ENCODE measurements at places on chromosomes 3 and 15.

- no peak for DNase-seq
These were observed 882.2 kb downstream of the NTRK3 start for GRCh38 chr15:87374339-87374738.

- DNase-seq, result no peak
These were observed 22.0 kb downstream of the CMSS1 start for GRCh38 chr3:99839613-99840012.

DNA sequence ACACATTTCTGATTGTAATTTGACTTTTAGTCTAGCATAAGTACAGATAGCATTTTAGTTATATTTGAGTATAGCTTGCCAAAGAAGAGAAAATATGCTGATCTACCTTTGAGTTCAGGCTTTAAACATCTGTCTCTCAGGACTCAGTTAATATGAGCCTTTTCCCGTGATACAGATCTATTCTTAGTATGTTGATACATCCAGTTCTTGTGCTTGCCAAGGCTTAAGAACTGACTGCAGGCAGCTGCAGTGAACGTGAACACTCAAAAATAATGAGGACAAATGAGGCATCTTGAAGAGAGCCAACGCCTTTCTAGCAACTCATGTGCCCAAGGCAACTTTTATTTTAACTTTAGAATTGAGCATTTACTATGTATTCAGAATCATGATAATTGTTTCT, 325.5 kb downstream of the SI start:
- DNase-seq, result no peak

DNA sequence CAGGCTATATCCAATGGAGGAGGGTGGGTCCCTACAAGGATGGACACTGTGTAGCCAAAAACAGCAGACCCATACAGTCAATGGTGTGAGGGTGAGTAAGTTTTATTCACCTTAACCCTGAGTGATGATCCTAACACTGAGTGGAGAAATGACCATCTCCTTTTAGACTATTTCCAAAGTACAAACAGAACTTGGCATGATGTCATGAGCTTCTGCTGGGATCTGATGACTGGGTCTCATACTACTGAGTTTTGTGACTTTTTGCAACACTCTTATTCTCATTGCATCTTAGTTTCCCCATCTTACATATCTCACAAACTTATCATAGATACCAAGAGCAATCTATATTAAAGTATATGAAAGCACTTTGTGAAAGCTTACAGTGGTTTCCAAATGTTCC, 330.3 kb upstream of the CFAP20DC start:
- DNase-seq, result no peak

DNA sequence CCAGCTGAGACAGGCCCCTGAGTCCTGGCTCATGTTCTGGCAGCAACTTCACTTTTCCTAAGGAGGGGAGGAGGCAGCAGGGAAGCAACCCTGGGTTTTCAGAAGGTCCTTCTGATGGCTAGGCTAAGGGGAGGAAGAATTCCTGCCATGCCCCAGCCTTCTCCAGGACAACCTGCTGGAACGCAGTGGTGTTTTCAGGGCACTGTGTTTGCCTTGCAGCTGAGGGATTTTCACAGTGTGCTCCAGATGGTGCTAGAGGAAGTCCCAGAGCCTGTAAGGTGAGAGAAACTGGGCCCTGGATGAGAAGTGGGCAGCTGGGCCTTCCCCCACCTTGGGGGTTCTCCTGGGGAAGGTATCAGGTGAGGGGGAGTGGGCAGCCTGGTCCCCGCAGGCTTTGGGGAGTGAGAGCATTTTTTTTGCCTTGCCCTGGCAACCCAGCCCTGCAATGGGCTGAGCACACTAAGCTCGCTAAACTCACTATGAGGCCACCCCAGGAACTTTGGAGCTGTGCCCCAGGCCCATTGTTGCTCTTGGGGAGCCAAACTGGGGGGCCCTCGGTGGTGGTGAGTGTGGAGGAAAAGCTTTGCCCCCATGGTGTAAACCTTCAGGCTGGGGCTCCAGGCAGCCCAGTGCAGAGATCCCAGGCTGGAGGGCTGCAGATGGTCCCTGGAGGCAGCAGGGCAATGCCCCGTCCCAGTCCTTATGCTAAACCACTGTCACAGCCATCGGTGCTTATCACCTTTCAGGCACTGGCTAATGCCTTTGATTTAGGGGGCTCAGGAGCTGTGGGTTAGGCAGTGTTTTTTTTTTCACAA, 41.1 kb downstream of the ACAA1 start:
- DNase-seq, result no peak

DNA sequence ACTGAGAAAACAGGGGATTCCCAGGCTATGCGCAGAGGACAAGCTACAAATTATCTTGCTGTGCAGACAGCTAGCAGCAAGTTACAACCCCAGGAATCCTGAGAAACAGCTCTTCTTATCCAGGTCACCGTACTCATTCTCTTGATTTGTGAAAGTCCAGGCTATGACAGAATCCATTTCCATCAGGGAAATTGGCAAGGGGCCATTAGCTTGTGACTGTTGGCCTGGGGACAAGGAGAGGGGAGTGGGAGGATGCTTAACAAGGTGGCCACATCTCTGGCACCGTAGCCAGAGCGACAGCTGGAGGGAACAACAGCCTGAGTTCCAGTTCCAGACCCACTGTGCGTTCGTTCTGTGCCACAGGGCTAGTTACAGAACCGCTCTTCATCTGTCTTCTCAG, 44.9 kb upstream of the PLXNA1 start:
- DNase-seq, result no peak

GRCh38 chr15:25664761-25665160, 198.4 kb downstream of the ATP10A start:
- DNase-seq, result no peak

DNA sequence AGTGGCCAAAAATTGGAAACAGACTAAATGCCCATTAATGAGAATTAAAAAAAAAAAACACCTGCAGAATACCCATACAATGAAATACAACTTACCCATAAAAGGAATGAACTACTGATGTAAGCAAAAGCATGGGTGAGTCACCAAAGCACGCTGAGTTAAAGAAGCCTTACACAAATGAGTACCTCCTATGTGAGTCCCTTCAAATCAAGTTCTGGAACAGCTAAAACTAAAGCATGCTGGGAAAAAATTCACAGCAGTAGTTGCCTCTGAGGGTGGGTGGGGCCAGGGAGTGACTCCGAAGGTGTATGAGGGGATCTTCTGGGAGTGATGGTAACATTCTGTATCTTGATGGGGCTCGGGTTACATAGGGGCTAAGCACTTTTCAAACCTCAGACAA, 11.4 kb downstream of the MYO5C start:
- no peak for DNase-seq

DNA sequence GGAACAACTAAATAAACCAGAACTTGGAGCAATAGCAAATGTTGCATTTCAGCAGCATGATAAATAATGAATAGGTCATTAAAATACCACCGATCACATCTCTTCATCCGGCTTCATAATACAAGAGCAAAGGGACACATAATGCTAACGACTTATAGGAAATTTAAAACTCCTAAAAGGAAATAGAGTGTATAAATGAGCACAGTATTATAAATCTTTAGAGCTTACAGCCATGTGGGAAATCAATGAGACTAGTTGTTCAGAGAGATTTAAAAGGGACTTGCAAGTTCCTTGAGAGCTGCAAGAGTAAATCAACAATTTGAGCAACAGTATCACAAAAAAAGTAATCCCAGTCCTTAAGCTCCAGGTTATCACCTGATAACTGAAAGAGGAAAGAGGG, 677.0 kb downstream of the PLOD2 start:
- no peak for DNase-seq

DNA sequence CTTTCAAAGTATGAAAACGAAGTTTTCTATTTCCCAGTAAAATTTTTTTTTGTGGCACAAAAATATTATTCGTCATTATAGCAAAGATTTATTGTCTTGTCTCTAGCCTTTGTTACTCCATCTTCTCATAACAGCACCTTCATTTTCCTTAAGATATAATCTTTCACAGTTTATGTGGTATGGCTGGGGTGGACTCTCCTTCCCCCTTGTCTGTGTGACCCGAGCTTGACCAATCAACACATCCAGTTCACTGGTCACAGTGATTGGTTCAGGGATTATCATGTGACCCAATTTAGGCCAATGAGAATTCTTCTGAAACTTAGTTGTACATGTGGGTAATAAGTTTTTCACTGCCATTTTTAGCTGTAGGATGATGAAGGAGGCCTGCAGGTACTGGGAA, 71.2 kb upstream of the DCBLD2 start:
- no peak for DNase-seq

GRCh38 chr3:197426121-197426566, 127.7 kb upstream of the DLG1 start:
- no peak for DNase-seq

DNA sequence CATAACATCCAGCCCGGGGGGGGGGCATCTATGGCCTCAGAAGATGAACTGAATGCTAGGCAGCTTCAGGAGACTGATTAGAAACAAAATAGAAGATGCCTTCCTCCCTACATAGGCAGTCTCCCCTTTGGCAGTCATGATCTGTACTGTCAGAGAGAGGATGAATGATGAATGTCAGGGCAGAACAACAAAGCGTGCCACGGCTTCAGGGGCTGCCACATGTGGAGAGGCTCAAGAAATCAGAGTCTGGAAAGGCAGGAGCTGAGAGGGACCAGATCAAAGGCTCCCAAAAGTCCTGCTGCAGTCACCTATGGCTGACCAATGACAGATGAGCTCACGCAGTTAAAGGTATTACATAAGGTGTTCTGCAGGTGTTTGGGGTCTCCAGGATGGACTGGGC, 180.4 kb downstream of the UACA start:
- no peak for DNase-seq

DNA sequence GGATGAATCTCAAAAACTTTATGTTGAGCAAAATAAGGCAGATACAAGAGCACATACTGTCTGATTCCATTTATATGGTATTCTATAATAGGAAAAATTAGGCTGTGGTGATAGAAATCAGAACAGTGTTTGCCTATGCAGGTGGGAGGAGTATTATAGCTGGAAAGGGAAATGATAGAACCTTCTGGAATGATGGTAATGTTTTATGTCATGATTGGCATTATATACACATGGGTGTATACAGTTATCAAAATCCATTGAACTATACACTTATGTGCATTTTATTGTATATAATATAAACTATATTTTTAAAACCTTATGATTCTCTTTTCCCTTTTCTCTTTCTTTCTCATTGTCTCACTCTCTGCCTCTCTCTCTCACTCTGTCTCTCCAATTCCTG, 156.1 kb downstream of the THSD4 start:
- no peak for DNase-seq

DNA sequence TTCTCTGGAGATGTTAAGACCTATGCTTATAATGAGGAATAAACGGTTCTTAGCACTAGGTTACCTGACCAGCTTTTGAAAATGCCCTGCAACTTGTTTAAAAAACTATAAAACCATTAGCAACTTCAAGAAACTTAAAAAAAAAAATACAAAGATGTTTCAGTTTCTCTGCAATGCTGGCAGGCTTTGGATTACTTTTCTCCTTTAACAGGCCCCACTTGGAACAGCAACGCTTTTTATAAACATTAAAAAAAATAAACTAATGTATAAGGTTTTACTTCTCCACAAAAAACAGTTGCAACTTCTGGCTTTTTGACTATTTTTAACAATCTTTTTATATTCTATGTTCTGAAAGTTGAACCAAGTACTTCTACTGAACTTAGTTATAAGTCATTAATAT, 1006.7 kb downstream of the ROBO1 start:
- DNase-seq, result no peak

GRCh38 chr15:92079647-92080255, 226.2 kb downstream of the SLCO3A1 start:
- DNase-seq, result no peak

GRCh38 chr15:29100486-29101000, 169.1 kb downstream of the NSMCE3 start:
- no peak for DNase-seq

DNA sequence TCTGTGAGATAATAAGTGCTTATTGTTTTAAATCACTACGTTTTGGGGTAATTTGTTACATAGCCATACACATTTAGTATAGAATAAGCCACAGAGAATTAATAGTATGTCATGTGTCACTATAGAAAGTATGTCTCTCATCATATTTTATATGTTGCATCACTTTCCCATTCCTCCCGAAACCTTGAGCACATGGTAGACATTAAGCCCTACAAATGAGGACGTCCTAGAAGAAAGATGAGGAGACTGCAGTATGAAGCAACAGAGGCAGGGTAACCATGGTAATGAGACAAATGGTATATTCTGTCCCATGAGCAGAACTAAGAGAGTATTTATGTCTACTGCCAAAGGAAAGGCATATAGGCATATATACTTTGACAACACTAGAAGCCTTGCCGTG, 720.2 kb downstream of the ROBO1 start:
- no peak for DNase-seq

DNA sequence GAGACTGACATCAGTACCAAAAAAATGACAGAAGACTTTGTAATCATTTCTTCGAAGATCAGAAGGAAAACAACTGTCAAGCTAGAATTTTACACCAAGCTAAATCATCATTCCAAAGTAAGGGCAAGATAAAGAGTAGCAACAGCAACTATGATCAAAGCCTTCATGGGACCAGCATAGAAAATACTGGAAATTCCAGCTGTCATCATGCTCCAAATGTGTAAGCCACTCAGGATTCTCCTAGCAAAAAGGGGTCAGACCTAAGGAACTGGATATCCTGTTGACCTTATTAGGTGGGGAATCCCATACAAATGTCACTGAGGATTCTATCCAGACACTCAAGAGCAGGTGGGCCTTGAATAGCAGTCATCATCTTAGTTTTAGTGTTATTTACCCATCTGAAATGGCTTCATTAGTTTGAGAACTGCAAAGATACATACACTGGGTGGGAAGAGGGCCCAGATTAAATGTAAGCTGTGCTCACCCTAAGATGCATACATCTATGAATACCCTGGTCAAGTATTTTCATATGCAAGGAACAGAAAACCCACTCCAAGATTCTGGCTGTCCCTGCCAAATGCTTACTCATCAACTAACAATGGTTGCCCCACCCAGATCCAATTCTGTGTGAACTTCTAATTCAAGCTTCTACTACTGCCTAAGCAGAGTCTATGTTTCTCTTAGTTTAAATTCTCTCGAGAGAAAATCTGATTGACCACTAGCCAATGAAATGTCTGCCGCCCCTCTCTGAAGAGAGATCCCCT, 33.5 kb downstream of the CLDN18 start:
- DNase-seq, result no peak

GRCh38 chr3:22118542-22118941, 367.5 kb upstream of the ZNF385D start:
- no peak for DNase-seq

GRCh38 chr15:25783607-25784540, 79.3 kb downstream of the ATP10A start:
- no peak for DNase-seq

GRCh38 chr3:79724206-79724605, 43.6 kb downstream of the ROBO1 start:
- no peak for DNase-seq
